ENCODE measurements at places on chromosomes 6 and 20. TPM values are rescaled to one million over a fixed set of nuclear protein-coding genes. Genes with fewer than 3 reads are reported as not detected.
A peak's percentile ranks its signal among the peaks of the same experiment; 100 is the strongest.

Gene SLC22A3
- 0.26 TPM for total RNA-seq

Gene MROH8
- 1.2 TPM for total RNA-seq

Gene FRK
- total RNA-seq = 0.33 TPM

Gene ENPP4
- total RNA-seq = 3.6 TPM

- DNase-seq = no peak
These were observed 230.1 kb upstream of the PRND start for GRCh38 chr20:4491643-4492042.

DNA sequence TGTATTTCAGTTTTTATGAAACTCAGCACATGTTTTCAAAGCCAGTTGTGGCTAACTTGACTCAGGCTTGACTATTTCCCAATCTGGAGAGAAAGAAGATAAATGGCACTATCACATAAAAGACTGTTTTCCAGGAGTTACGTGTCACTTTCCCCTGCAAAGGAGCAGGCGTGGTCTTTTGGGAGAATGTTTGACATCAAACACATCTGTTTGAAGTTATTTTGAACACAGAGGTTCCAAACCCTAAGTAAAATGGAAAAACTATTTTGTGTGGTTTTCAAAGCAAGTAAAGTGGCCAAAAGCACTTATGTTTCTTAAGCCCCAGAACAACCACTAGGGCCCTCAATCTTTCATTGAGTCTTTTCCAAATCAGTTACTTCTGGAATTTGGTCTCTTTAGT is 89.7 kb downstream of the FOXF2 start:
- peak; percentile 93 for DNase-seq

DNA sequence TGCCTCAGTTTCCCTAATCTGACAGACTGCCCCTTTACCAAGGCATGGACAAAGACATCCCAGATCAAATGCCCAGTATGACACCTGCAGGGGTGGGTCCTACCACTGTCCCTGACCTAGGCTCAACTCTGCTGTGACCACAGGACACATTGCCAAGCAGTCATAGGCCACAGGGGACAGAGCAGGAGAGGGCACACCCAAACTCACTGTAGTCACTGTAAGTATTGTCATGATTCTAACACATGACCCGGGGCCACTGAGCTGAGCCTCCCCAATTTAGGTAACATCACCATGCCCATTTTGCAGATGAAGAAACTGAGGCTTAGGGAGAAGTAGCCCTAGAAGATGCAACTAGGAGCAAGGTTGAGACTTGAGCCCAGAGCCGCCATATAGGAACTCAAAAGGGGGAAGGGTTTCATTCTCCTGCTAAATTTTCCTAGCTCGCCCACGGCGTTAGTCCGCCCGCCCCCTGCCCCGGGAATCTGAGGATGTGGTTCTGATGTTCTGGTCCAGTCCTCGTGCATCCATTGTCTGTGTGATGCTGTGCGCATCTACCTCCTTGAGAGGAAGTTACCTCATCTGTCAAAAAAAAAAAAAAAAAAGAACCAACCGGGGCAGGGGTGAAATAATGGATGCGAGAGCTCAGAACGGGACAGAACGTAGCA is 44.8 kb downstream of the PMEPA1 start:
- DNase-seq = no peak

DNA sequence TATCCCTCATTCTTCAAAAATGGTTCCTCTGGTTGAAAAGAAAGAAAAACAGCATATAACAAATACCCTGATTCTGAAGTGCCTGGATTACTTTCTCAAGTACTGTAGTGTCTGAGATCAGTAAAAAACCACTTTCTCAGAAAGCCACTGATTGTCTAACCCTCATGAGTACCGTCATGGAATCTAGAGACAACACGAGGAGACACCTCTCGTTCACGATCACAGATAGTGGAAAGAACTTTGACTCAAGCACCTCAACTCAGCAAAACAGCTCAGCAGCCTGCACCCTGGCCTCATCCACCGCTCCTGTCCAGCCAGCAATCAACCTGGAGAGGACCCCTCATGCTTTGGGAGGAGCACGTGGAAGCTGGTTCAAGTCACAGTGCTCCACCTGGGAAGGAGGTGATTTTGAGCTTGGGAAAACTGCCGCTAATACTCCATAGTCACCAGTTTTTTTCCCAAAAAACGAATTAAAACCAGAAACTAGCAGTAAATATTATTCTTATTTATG is 1.0 kb downstream of the SCML4 start:
- DNase-seq = no peak

DNA sequence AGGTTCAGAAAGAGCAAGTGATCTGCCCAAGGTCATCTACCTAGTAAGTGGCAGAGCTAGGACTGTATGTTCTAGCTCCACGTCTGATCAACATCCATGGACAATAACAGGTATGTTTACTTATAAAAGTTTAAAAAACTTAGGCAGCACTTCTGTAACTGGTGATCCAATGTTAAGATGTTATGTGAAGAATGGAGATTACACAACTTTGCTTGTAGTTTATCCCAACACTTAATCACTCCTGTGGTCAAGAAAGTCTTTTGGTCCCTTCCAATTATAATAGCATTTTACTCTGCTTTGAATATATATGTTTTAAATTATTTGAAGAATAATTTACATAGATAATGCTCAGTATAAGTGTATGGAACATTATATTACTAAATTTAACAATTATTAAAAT is 4.8 kb downstream of the FBXO30 start:
- peak; percentile 60 for DNase-seq

GRCh38 chr6:160010067-160010466 is 41.2 kb downstream of the IGF2R start:
- DNase-seq = peak; percentile 74
